ENCODE measurements at places on chromosomes 3 and 15.
A peak's percentile ranks its signal among the peaks of the same experiment; 100 is the strongest.

DNA sequence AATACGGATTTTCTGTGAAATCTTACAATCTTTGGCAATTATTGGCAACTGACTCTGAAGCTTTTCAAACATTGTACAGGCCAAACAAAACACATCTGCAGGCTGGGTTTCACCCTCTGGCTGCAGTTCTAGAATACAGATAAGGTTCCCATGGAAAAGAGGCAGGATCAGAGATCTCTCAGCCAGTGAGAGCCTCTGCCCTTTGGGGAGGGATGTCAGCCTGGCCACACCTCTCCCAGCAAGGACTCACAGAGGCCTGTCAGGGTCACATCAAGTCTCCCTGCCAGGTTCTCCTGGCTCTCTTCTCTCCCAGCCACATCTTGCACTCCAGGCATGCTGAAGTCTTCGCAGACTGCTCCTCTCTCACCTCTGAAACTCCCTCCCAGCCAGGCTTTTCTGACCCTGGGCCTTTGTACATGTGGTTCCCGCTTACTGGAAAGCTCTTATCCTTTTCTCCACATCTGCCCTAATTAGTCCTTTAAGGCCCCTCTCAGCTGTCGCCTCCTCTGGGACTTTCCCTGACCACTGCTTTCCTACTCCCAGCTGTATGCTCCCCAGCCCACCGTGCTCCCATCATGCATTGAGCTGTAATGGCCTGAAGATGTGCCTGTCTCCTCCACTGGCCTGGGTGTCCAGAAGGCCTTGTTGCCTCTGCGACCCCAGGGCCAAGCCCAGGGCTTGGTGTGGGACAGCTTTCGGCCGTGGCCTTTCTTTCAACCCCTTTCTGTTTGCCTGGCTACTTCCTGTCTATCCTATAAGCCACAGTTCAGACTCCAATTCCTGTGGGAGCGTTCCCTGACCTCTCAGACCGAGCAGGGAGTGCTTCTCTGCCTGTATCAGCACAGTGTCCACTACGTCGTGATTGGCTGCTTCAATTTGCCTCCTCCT, 4.3 kb downstream of the RBP1 start:
- DNase-seq, result no peak

DNA sequence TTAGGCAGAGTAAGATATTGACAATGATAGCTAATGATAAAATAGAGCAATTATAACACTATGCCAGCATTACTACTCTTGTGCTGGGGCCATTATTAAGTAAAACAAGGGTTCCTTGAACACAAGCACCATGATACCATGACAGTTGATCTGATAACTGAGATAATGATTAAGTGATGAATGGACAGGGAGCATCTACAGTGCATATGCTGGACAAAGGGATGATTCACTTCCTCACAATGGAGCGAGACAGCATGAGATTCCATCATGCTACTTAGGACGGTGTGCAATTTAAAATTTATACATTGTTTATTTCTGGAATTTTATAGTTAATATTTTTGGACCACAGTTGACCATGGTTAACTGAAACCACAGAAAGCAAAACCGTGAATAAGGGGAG, 156.6 kb downstream of the FHIT start:
- DNase-seq, result no peak

DNA sequence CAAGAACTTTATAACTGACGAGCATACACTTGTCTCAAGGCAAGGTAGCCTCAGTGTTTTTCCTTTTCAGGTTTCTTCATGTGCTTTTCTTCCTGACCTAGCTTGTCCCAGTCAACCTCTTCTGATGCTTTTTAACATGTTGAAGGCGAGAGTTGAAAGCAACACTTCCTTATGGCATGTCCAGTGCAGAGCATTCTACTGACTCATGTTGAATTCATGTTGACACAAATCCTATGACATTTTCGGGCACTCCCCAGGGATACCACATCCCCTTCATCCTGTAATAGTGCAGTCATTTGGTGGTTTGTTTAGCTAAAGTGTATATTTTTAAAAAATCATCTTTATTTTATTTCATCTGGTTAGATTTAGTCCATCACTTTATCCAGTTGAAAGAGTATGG, 75.9 kb upstream of the CBLB start:
- DNase-seq, result no peak

- no peak for DNase-seq
Measured at GRCh38 chr3:56839784-56840715, 38.3 kb upstream of the ARHGEF3 start.

- no peak for DNase-seq
Measured at GRCh38 chr3:66492672-66493071, 8.2 kb downstream of the LRIG1 start.

DNA sequence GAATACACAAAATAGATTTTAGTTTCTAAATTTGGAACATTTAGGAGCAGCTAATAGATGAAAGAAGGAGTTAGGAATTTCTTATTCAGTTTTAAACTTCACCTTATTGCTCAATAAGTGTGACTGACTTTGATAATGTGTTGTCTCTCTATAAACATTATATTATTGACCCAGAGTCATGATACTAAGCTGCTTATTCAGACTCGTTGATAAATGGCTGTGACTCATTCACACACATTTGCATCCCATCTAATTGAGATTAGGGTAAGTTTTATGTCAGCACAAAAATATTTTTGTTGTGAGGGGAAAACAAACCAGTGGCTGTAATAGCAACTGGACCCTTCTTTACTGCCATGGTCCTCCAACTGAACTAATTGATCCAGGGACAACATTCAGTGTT, 137.6 kb downstream of the GOLIM4 start:
- no peak for DNase-seq

GRCh38 chr3:180940826-180941225, 28.4 kb downstream of the FXR1 start:
- DNase-seq, result no peak

- DNase-seq, result no peak
Measured at GRCh38 chr3:177488740-177489139, 291.5 kb upstream of the TBL1XR1 start.

- no peak for DNase-seq
Measured at GRCh38 chr3:4220065-4220464, 83.1 kb upstream of the SETMAR start.

DNA sequence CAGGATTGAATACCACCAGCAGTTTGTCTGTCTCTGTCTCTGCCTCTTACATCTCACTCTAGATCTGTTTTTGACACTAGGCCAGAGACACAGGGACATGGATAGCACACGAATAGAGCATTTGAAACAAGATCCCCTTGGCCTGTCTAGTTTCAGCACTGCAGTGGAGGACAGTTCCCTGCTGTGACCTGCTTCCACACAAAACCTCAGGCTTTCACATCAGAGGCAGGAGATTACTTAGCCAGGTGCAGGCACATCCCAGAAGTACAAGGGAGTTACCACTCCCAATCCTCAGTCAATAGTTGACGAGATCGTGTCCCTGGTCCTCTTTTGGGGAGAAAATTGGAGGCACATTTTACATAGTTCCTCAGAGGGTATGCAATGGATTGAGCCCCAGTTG, 34.0 kb upstream of the CCK start:
- peak; percentile 62 for DNase-seq

DNA sequence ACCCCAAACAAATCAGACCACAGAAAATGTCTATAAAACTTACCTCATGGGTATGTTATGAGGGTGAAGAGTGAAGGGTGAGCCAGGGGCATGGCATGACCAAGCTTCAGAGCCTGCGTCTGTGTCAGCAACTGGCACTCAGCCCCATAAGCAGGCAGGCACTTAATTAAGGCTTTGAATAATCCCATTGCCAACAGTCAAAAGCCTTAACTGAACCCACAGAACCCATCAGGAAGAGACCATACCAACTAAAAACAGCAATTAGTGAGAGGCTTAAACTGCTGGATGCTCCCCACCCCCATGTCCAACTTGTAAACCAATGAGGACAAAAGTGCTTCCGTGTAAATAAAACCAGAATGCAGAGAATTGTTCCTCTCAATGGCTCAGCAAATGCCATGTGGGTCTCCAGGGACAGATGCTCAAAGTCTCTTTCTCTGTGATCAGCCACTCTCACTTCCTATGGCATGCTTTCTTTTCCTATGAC, 126.0 kb downstream of the MYLK start:
- DNase-seq, result no peak

DNA sequence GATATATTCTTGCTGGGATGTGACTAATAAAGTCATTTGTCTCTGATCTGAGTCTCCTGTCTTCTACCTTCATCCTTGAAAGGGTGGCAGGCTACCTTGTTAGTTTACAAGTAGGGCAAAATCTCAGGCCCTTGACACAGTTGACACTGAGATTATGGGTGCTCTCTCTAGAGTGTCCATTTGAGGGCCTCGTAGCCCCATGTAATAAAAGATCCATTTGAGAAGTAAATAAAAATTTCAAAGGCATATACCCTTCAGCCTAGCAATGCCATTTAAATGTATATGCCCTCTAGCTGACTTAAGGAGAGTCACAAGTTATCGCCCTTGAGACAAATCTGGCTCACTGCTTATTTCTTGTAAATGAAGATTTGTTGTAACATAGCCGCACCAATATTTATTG, 98.6 kb downstream of the TCF12 start:
- no peak for DNase-seq

DNA sequence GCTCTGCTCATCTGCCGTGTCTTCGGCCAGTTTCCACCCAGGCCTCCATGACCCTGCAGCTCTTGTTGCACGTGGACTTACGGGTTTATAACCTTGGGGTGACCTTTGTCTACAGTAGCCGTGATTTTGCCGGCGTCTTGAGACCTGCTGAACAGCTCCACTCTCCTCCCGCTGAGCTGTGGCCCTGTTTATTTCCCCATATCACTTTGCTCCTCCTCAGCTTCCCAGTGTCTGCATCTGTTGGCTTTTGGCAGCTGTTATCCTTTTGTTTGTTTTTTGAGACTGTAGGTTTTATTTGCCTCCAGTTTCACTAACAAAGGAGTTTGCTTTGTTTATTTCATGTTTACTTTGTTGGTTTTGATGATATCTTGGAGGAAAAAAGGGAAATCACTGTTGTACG, 29.3 kb upstream of the SLC28A1 start:
- DNase-seq, result no peak

- no peak for DNase-seq
Measured at GRCh38 chr3:83890039-83890762, 1068.6 kb upstream of the CADM2 start.

- no peak for DNase-seq
Measured at GRCh38 chr15:64915518-64916227, 4.0 kb downstream of the ANKDD1A start.

DNA sequence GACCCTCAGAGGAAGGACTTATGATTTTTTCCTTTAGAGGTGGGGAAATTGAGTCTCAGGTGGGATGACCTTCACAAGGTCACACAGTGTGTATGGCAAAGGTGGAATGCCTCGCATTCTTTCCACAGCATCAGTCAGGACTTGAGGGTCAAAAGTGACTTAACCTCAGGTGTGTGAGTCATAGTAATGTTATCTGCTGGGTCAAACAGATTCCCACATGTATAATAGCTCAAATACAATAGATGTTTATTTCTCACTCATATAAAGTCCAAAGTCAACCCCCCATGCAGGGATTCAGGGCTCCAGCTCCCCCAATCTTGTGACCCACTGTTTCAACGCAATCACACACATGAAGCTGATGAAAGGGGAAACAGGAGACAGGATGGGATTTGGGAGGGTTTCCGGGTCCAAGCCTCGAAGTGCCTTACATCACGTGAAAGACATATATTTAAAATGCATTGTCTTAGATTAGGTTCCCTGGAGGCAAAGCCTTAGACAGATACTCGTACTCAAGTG, 34.0 kb upstream of the CCDC174 start:
- DNase-seq, result no peak

GRCh38 chr3:78937475-78937874, 830.3 kb downstream of the ROBO1 start:
- DNase-seq, result no peak

DNA sequence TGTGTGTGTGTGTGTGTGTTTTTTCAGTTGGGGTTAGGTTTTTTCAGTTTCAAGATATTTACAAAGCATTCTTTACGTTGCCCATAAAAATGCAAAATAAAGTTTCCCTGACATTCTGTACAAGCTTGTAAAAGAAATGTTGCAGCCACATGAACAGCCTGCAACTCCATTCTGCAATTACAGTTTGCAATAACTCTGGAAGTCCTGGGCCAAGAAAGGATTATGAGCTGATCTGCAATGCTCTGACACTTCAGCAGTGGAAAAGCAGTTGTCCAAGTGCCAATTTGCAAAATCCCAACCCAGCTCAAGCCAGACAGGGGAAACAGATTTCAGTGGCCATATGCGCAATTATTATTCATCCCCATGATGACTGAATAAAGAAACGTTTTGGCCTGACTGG, 322.1 kb downstream of the MEX3B start:
- no peak for DNase-seq

DNA sequence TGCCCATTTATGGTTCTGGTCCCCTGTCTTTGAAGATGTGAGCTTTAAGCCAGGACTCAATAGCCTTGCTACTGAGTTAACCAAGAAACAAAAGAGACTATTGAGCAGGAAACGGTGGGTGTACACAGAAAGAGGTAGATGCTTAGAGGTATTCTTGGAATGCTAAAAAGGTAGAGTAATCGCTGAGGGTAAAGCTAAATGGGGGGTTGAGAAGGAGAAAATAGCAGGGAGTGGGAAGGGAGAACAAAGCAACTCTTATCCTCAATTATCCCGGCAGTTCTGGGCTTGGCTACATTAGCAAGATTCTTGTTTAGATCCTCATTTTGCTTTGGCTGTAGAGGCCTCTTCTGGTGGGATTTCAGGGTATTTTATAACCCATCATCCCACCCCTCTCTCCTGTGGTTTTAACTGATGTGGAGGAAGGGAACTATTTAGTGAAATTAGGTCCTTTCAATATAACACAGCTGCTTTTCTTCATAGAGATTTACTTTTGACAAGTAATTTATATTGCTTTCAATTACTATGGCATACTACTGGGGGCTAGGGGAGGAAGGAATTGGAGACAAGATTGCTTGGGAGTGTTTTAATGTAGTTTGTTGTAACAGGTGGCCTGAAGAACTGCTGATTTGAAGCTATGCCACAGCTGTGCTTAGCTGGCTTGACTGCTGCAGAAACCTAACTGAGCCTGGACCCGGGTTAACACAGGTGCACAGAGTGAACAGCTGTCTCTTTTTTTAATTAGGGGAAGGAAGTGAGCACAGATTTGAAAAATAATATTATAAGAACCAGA, 234.3 kb upstream of the CCDC54 start:
- DNase-seq, result no peak

DNA sequence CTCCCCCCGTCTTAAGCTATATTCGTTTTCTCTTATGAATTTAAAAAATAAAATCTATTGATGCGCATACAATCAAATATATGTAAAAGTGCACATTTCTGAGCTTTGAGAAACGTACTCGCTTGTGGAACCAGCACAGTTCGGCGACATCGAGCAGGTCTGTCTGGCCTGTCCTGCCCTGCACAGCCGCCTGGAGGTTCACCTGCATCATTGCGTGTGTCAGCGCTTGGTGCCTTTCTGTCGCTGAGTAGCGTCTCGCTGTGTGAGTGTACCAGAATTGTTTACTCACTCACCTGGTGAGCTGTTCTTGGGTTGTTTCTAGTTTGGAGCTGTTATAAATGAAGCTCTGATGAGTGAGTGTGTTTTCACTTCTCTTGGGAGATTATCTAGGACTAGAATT, 104.0 kb downstream of the VGLL4 start:
- DNase-seq, result no peak
